Right lobe of liver (tissue), 6 donors: ENCODE measurements at places on chromosomes 6 and 20.

DNA sequence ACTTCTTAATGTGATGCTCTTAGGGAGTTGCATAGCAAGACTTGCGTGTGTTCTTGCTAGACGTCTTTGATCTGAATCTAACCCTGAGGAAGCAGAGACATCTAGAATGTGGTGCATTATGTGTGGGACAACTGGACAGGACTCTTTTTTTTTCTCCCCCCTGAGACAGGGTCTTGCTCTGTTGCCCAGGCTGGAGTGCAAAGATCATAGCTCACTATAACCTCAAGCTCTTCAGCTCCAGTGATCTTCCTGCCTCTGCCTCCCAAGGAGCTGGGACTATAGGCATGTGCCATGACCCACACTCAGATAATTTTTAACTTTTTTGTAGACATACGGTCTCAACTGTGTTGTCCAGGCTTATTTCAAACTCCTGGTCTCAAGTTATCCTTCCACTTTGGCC, 34.0 kb downstream of the PCMT1 start:
- DNase-seq, result no peak

DNA sequence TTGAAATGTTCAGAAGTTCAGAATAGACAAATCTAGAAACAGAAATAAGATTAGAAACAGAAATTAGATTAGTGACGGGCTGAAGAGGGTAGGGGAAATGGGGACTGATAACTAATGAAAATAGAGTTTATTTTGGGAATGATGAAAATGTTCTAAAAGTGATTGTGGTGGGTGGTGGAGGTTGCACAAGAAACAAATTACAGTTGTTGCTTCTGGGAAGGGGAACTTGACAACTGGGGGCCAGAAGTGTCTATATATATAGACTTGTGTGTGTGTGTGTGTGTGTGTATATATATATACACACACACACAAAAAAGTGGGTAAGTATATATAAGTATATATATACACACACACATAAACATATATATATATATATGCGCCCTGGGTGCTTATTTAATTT, 86.5 kb upstream of the RREB1 start:
- DNase-seq, result no peak

DNA sequence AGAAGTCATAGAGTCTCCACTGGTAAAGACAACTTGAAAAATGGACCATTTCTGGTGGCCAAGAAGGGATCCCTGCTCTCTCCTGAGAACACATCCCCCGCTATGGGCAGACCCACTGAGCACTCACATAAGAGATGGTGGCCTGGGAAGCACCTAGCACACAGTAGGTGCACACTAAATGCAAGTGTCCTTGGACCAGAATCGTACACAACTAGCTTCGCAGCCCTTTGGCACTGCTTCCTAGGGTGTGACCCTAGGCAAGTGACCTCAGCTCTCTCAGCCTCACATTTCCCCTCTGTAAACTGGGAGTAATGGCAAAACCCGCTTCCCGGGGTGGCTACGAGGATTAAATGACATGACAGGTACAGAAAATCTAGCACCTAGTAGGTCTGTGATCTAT, 35.1 kb downstream of the KCNB1 start:
- DNase-seq, result no peak

GRCh38 chr6:117919775-117920729, 13.0 kb downstream of the SLC35F1 start:
- DNase-seq, result peak; percentile 63

GRCh38 chr6:36666826-36667591, 11.5 kb upstream of the CDKN1A start:
- DNase-seq, result peak; percentile 66

DNA sequence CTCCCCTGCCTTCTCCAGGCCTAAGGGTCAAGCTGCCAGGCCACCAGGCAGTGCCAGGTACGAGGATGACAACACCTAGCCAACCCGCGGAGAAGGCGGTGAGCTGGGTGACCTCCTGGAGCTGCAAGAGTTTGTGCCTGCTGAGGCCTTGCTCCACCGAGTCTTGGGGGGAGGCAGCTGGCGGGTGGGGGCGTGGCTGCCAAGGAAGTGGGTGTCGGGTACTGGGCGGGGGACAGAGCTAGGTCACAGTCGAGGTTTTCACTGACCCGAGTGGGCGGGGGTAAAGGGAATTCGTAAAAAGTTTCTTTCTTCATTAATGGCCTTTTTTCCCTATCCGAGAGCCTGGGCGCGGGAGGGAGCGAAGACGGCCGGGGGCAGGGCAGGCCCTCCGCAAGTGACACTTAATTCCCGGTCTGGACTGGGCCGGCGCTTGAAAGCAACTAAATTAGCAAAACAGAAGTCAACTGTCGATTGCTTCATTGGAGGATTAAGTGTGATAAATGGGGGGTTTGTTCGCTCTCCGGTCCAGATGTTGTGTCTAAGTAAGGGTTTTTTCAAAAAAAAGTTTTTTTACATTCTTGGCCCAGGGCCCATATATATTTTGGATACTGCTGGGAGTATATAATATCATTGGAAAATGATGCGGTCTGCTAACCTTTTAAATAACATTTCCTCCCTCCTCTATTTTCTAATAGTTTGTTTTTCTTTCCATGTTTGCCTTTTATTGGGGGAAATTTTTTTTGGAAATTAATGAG, 43.1 kb upstream of the FOXP4 start:
- no peak for DNase-seq

DNA sequence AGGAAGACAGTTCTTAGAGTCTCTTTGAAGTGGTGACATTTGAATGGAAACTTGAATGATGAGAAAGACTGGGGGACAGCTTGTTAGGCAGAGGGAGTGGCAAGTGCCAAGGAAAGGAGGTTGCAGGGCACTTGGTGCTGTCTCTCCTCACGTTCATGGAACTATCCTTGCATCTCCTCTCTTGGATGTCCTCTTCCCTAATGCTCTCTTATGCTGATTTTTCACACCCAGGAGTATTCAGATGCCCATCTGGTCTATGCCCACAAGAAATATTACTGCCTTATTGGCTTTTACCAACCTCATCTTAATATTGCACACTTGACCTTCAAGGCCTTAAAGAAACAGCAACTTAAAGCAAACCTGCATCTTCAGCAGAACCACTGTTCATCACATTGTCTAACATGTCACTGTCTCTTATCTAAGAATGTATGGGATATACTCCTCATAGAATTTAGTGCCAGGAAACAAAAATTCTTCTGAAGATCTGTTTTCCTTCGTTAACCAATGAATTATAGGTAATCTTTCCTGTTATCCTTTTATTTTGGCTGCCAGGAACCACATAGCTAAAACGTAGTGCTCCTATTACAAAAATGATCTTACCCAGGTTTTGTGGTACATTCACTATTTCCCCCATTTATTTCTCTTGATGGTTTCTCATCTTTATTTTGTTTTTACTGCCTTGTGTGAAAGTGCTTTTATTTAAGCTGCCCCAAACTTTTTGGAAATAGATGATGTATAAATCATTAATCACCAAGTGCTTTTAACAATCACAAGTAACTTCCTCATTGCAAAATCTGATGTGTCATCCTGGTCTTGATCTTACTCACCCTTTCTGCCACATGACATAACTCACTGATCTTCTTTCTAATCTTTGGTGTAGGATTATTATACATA, 12.8 kb downstream of the RGS17 start:
- DNase-seq, result no peak

GRCh38 chr6:116390581-116390980, 19.8 kb downstream of the DSE start:
- DNase-seq, result no peak

- no peak for DNase-seq
Observed at GRCh38 chr20:41627611-41628244, 9.6 kb upstream of the CHD6 start.

- DNase-seq, result no peak
Observed at GRCh38 chr6:163707387-163708355, 293.2 kb downstream of the QKI start.
